ENCODE measurements at places on chromosomes 12 and 14.

GRCh38 chr12:30706476-30706875, 10.8 kb upstream of the IPO8 start:
- no peak for DNase-seq

GRCh38 chr14:92917041-92917940, 5.7 kb upstream of the CHGA start:
- DNase-seq, result no peak

- peak; percentile 63 for DNase-seq
These were observed 96.3 kb upstream of the EEA1 start for GRCh38 chr12:93025145-93026103.

- no peak for DNase-seq
These were observed 2.8 kb downstream of the CFAP73 start for GRCh38 chr12:113152196-113152834.

GRCh38 chr12:121794534-121795033, 1.1 kb upstream of the RHOF start:
- DNase-seq, result no peak

DNA sequence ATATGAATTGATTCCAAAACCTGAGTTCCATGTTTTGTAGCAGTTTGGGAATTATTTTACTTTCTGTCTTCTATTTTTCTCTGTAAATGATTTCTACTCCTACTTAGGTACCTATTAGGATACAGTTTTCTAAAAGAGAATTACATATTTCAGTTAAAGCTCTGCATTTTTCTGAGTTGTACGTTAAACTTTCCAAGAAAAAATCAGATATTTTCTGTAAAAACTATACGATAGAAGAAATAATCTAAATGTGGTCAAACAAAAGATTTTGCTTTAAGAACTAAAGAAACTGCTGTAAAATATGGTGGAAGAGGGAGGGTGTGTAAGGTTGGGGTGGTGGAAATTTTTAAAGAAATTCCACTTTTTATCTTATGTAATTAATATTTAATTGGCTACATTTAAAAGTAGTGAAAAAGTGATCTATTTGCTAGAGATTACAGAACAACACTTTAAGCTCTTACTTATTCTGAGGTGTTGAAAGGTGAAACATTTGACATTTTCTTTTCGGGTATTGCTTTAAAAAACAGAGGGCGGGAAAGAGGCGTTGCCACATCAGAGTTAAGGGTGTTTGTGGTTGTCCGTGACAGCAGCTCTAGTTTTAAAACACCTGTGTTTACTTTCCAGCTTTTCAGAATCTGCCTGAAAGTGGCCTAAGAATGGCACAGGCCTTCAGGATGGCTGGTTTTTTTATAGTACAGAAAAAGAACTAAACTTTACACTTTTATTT, 187.3 kb downstream of the MIPOL1 start:
- no peak for DNase-seq

DNA sequence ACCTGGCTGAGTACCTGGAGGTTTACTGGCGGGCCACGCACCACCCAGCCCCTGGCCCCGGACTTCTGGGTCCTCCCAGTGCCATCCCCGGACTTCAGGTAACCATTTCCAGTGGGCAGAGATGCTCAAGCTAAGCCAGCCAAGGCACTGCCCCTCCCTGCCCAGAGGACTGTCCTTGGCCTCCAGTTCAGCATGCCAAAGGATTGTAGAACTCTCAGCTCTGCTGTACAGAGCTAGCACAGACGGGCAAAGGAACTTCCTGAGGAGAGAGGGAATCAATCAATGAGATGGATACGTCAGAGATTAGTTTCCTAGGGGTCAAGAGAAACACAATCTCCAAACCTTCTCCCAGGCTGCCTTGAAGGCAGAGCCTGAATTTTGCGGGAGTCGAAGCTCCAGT, 8.7 kb downstream of the CACNB3 start:
- DNase-seq, result no peak

- DNase-seq, result no peak
These were observed 239.8 kb downstream of the PRKD1 start for GRCh38 chr14:29687866-29688265.

DNA sequence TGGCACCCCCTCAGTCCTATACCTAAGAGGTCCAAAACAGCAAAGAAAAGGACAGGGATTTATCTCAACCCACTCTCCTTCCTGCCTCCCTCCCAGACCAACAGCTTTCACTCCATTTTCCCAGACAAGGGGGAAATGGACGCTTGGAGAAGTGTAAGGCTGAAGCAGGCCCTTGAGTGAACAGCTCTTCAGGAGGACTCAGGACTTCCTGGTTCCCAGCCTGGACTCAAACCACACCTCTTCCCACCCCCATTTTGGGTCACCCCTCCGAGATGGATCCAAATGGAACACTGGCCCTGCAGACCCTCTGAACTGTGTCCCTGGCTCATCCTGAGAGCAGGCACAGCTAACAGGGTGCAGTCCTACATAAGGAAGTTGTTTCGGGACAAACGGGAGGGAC, 2.7 kb downstream of the KMT2D start:
- DNase-seq, result no peak

GRCh38 chr12:1107669-1108068, 116.6 kb downstream of the ERC1 start:
- DNase-seq, result peak; percentile 10

- DNase-seq, result no peak
These were observed 36.7 kb downstream of the TRMT5 start for GRCh38 chr14:60944204-60944603.

DNA sequence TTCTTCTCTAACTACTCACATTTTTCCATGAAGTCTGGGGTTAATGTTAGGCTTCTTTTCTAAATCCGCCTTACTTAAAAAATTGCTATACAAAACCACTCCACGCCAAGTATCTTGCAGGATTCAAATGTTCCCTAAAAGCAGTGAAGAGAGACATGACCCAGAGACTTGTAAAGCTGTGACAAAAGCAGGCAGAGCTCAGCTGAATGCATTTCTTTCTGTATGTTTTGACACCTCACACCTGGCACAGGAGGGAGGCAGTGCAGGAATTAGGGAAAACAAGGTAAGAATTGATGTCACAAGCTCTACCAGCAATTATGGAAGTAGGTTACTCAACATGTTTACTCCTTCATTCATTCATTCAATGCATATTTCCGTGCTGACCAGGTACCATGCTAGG, 295.0 kb downstream of the RPAP3 start:
- DNase-seq, result no peak

DNA sequence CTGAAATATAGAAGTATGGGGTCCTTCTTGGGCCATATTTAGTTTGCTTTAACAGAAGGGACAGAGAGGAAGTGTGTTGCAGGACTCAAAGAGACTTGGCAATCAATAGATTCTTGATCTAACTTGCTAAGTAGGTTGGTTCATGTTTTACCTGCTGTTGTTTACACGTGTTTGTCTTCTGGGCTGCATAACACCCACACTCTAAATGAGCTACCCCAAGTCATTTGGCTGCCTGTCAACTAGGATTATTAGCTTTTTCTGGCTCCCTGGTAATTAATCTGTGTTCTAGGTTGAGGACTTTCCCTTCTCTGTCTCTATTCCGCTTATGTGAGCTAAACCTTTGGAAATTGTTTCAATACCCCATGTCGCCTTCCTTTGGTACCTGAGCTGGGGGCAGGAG, 10.1 kb upstream of the TBPL2 start:
- no peak for DNase-seq

- no peak for DNase-seq
These were observed 3.5 kb downstream of the RFX4 start for GRCh38 chr12:106586278-106586802.

DNA sequence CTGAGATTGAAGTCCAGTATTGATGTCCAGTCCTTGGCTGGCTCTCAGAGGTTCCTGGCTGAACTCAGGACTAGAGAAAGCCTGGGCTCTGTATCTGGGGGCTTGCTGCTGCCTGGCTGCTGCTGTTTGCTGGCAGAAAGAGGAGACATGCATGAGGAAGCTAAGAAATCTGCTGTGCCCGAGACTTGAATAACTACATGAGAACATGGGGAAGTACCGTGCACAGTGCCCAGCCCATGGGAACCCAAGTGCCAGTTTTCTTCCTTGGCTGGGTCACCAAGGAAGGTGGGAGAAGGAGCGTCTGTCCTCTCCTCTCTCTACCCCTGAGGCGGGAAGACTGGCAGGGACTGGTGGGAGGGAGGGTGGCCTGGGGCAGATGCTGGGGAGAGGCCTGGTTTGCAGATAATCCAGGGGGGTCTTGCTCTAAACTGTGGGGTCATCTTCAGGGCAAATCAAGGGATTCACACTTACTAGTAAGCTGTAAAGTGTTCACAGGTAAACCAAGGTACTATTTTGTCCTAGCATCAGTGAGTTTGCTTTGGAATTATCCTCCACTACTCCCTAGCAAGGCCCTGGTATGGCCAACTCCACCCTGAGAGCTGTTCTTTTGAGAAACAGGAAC, 13.8 kb upstream of the ZFP36L1 start:
- DNase-seq, result no peak

- DNase-seq, result peak; percentile 68
These were observed 8.9 kb downstream of the AJUBA start for GRCh38 chr14:22973217-22974032.

DNA sequence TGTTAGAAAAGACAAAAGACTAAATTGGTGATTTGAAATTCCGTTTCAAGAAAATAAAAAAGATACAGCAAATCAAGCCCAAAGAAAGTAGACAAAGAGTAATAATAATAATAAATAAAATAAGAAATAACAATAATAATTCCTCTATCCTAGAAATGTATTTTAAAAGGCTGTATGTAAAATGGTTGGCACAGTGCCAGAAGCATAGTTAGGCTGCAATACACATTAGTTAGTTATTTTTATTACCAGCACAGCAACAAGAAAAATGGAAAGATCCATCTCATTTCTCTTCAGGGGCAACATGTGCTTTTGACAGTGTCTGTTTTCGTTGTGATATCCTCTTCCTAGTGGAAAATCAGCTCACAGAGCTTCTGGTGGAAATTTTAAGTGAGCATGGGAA, 174.1 kb upstream of the TMTC1 start:
- no peak for DNase-seq

DNA sequence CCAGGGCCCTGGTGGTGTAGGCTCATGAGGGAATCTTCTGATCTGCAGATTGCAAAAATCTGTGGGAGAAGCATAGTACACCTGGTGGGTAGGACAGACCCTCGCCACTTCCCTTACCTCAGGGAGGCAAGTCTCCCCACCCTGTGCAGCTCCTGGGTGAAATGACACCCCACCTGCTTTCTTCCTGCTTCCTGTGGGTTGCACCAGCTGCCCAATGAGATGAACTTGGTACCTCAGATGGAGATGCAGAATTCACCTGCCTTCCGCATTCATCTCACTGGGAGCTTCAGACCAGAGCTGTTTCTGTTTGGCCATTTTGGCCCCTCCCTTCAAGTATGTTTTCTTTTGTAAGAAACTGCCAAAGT, 4.7 kb downstream of the CLEC2D start:
- no peak for DNase-seq

GRCh38 chr12:88994537-88994936, 357.8 kb downstream of the DUSP6 start:
- peak; percentile 32 for DNase-seq

DNA sequence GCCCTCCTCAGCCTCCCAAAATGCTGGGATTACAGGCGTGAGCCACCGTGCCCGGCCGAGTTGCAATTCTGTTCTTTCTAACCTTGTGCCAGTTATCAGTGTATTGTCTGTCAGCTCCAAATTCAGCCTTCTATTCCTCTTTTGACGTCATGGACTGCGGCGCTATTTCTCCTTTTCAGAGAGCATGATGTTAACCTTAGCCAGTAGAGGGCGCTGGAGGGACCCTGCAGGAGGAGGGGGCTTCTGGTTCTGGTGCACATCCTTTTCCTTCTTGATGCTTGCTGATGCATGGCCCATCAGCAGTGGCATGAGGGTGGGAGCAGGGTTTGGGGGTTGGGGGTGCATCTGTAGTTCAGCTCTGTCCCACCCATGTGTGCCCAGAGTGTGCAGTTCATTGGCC, 179.3 kb upstream of the RMST start:
- DNase-seq, result no peak

DNA sequence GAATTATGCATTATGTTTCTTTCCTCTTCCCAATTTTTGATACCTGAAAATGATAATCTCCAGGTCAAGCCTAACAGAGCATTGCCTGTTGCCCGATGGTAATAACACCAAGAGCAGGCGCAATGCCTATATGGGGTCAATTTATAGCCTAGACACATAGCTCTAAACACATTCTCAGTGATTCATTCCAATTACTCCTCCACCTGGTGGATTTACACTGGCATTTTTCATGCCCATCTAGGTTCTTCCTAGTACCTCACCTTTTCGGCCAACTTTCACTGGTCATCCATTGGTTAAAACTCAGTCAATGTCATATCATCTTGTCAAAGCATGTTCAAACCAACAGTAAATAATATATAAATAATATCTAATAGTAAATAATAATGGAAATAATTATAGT, 53.1 kb downstream of the EIF2S3B start:
- DNase-seq, result no peak

DNA sequence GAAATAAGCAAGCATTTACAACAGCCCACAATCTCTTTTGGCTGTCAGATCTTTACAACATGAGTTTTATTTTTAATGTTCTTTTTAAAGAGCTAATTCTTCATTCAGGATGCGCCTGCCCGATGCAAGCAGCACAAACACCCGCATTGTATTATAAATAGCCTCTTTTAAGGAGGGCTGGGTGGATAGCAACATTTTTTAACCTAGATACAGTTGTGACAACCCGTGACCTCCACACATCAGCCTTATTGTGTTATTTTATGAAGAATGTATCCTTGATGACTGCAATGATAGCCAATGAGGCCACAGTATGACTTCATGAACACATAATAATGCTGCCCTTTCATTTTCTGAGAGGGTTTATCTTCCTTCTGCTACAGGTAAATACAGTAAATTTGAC, 173.7 kb downstream of the FOXN3 start:
- no peak for DNase-seq

- peak; percentile 64 for DNase-seq
These were observed 256.6 kb downstream of the PRKD1 start for GRCh38 chr14:29671034-29671433.

- DNase-seq, result no peak
These were observed 347.4 kb downstream of the NPAS3 start for GRCh38 chr14:33285902-33286700.

DNA sequence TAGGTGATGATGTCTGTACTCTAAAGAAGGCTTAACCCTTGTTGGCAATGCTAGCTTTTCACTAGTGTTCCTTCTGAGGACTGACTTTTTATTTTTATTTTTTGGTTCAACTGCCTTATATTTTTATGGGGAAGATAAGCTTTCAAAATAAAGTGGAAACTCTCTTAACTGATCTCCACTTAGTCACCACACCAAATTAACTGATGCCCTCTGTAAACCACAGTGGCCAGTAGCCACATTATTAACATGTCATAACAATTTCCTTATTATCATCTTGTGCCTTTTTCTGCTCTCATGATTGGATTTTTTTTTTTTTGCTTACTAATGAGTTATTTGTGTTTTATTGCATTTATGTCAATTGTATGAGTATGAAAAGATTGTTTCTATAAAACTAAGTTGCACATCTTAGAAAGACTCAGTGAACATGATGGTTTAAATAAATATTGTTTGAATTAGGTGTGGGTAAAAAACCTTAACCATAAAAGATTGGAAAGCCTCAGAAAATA, 56.9 kb downstream of the SCFD1 start:
- no peak for DNase-seq

DNA sequence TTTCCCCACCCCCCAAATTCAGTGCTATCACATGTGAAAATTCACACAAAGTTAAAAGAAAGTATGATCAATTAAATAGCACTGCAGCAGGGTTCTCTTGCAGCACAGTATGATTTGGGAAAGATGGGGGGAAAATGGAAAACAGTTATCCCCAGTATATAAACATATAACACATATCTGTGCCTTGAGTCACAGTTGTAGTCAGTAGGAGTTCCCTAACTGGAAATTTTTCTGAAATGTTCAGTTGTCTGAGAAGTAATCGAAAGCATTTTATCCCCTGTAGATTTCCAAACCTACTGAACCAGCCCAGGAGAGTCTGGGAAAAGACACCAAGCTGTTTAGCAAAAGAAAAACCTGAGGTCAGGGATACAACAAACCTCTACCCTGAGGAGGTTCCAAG, 47.0 kb downstream of the C12orf50 start:
- peak; percentile 56 for DNase-seq
